ENCODE measurements at places on chromosomes 5 and 9.

DNA sequence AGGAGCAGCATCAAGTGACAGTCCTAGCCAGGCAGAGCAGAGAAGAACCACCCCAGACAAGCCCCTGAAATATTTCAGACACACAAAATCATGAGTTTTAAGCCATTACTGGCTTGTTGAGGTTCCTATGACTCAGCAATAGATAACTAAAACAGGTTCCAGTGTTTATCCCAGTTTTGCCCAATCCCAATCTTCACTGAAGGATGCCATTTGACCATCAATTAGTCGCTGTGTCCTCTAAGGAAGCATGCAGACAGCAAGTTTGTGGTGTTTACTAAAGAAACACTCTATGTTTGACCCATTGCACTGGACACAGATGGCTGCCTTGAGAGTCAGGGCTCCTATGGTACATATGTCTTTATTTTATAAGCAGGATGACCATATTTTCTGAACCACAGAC, 186.7 kb downstream of the SYK start:
- no peak for DNase-seq

DNA sequence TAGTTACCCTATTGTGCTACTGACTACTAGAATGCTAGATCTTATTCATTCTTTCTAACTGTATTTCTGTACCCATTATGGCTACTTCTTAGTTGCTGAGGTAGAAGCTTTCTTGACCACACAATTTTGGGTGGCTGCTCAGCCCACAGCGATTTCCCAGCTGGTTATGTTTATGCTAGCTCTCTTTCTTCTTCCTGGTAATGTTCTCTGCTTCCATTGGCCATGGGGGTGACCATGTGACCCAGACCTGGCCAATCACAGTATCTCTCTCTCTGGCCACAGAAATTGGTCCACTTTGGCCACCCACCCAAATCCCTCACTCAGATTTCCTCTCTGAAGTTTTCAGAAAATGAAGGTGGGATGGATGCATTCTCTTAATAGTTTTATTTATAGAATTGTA, 427.9 kb upstream of the CLINT1 start:
- no peak for DNase-seq

DNA sequence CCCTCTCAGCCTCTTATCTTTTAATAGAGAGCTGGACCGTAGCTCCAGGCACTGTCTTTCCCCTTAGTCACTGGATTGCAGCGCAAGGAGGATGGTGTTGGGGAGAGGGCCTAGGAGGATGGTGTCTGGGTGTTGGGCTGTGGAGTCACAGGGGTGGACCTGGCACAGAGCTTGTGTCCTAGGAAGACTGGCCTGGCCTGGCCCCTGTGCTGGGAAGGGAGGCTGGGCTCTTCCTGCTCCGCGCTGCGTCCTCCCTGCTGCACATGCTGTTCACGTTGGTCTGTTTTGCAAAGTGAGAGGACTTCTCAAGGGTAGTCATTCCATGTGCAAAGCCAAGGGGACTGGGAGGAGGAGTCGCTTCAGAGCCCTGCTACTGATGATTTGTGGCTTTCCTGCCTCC, 123.9 kb downstream of the EHMT1 start:
- DNase-seq, result no peak

DNA sequence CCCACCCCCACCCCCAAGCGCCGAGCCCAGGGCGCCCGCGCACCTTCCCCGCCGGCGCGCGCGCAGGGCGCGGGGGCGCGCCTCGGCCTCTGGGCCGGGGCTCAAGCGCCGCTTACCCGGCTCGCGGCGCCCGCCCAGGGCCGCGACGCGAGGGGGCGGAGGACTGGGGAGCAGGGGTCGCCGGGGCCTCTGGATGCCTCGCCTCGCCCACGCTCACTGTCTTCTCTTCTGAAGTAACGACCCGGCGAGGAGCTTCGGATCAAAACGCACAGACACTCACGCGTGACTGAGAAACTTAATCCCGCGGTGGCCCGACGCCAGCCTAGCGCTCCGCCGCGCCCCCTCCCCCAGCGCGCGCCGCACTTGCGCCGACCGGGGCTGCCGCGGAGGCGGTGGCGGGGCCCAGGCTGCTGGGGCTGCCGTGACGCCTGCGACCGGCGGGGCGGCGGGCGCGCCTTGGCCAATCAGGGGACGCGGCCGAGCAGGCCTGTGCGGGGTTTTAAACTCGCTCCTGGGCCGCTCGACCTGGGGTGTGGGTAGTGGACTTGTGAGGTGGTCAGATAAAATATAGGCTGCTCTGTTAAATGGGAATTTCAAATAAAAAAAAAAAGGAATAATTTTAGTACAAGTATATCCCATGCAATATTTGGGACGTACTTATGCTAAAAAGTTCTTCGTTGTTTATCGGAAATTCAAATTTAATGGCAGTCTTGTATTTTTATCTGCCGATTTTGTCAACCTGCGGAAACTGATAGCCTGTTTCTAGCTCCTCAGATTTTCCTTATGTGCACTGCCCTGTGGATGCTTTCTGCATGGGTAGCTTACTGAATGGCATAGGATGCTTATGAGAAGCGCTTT, at the start of gene MPDZ:
Gene MPDZ (minus strand): TSS at position 409 of the 858 bp plus-strand sequence. CDS start 29,377 bp downstream, outside the sequence.
- no peak for DNase-seq

GRCh38 chr5:62825623-62826220, 247.1 kb downstream of the LRRC70 start:
- no peak for DNase-seq

DNA sequence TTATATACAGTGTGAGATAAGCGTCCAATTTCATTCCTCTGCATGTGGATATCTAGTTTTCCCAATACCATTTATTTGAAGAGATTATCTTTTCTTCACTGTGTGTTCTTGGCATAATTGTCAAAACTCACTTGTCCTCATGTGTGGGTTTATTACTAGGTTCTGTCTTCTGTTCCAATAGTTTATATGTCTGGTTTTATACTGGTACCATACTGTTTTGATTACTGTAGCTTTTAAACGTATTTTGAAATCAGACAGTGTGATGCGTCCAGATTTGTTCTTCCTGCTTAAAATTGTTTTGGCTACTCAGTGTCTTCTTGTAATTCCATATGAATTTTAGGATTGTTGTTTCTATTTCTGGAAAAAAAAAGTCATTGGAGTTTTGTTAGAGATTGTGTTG, 10.2 kb downstream of the NDUFAF2 start:
- DNase-seq, result no peak

GRCh38 chr5:99644822-99645221, 716.0 kb upstream of the CHD1 start:
- no peak for DNase-seq

- no peak for DNase-seq
Observed at GRCh38 chr9:92647671-92648473, 22.1 kb downstream of the IPPK start.

DNA sequence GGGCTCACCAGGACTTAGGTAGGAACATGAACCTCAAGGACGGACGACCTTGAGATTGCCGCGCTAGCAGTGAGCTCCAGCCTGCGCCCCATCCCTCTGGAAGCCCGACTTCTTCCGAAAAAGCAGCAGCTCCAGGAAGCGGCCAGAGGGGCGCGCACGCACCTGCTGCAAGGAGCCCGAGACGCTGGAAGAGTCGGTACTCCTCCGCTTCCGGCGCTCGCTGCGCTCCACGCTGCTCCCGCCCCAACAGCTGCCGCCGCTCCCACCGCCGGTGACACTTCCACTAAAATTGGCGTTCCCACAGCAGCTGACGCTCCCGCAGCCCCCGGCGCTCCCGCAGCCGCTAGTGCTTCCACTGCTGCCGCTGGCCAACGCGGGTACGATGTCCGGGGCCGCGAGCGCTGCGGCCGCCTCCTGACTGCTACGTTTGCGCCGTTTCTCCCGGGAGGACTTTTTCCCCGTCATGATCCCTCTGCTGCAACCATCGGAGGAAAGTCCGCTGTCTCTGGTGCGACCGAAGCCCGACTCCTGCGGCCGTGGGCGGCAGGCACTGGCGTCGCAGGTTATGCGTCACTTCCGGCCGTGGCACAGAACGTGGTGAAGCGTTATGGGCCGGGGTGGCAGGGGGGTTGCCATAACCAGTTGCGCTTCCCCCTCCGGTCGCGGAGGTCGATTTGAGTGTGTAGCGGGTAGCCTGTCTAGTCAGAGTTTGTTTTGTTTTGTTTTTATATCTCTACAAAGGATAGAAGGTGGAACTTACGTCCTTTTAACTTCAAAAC, at the start of gene CAAP1:
Gene CAAP1 (minus strand): TSS at position 552 of the 779 bp plus-strand sequence. CDS start 87 bp downstream, at position 465.
- peak; percentile 93 for DNase-seq

DNA sequence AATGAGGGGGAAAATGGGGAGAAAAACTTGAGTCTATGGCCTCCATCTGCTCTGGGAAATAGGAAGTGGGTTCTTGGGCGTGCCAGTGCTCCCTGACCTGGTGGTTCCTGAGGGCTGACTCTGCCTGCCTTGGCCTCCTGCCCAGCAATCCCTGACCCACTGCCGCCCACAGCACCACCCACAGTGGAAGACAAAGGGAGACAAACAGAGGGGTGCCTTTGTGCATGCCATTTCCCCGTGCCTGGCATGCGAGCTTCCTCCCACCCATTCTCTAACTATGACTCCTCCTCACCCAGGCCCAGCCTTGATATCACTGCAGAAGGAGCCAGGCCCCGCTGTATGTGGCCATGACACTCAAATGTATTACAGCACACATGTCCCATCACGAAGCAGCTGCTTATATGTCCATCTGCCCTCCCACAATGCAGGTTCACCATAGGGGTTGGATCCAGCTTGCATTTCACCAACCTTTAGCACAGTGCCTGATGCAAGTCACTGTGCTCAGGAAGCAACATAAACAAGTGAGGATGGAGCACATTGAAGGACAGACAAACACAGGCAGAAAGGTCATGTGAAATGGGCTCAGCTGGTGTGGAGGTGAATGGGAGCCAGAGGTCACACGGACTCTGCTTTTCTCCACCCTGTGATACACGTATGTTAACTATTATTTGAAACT, 84.4 kb downstream of the ADRB2 start:
- no peak for DNase-seq

DNA sequence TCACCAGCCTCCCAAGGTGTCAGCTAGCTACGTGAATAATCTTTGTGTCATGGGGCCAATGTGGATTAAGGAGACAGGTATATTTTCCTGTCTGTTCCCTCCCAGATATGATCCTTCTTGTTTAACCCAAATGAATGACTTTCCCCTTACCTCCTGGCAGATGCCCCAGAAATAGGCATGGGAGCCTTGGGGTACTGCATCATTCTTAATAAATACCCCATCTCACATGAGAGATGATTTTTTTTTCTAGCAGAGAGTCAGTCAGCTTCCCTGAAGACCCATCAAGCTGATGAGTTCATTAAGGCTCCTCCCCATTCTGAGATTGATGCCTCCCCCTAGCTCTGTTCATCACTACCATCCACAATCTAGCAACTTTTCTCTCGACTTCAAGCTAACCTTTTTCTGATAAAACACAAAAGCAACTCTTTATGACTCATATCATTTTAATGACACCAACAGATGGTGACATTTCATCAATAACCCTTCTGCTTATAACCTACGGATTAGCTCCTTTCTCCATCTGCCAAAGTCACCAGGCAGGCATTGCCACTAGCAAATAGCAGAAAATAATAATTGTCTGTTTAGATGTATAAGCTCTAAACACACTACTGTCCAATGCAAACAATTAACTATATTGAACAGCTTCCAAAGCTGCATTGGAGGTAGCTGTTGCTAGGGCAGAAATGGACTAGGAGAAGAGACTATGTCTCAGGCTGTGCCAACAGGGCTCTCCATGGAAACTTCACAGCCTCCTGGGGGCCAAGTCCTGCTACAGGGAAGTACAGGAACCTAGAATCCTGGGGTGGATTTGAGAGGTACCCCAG, 143.7 kb downstream of the ACER2 start:
- DNase-seq, result no peak

GRCh38 chr9:128006332-128006996, 25.7 kb upstream of the EEIG1 start:
- peak; percentile 59 for DNase-seq

GRCh38 chr9:89154651-89155336, 23.8 kb downstream of the SHC3 start:
- no peak for DNase-seq

DNA sequence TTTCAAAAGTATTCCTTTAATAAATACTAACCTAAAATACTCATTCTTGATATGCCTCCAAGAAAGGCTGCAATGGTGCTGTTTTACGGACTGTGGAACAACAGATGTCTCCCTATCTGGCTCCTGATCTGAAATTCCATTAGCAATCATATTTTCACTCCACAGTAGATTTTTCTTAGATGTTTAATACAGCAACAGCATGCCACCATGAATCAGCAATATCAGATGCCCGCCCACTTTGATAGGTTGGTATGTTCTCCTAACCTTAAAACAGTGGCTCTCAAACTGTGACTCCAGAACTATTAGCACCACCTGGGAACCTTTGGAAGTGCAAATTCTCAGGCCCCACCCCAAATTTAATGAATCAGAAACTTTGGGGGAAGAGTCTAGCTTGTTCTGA, 110.2 kb downstream of the MLLT3 start:
- no peak for DNase-seq

- no peak for DNase-seq
Observed at GRCh38 chr5:167393358-167393757, 898.1 kb upstream of the WWC1 start.

DNA sequence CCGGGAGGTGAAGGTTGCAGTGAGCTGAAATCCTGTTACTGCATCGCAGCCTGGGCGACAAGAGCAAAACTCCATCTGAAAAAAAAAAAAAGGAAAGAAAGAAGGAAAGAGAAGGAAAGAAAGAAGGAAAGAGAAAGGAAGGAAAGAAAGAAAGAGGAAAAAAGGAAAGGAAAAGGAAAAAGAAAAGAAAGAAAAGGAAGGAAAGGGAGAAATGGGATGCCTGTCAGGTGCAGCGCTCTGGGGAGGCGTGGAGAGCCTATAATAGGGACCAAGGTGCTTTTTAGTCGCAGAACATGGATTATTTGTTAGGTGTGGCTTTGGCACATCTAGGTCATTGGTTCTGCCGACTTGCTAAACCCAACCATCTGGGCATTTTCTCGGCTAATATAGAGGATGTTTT, 17.9 kb downstream of the EXOSC2 start:
- DNase-seq, result no peak

GRCh38 chr9:7103771-7104170, 346.0 kb downstream of the KDM4C start:
- no peak for DNase-seq

GRCh38 chr9:113621980-113622379, 158.5 kb downstream of the RGS3 start:
- no peak for DNase-seq

GRCh38 chr5:103122242-103122641, 2.1 kb downstream of the PPIP5K2 start:
- DNase-seq, result no peak

DNA sequence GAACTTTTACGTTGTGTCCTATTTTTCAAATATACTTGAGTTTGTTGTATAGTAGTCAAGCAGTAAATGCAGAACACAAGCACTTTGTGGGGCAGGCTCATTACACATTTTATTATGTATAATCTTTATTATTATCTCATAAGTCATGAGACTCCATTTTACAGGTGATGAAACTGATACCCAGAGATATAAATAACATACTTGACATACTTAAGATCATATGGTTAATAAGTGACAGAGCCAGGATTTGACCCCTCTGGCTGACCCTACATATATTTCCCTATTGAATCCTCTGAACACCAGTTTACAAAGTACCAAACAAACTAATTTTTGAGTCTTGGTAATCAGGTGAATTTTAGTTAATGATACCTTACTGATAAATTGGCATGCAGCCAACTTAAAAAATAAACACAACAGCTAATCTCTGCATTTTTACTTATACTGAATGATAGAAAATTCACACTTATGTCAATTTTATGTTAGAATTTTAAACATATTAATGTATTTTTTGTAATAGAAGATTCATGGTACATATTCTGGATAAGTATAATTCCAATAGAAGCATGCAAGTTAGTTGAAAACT, 305.0 kb upstream of the MEF2C start:
- no peak for DNase-seq

GRCh38 chr9:27090231-27090630, 18.8 kb upstream of the TEK start:
- no peak for DNase-seq
